ENCODE measurements at places on chromosomes 1 and 21.
A peak's percentile ranks its signal among the peaks of the same experiment; 100 is the strongest.

- no peak for DNase-seq
These were observed 1.1 kb downstream of the COL9A2 start for GRCh38 chr1:40315795-40316594.

DNA sequence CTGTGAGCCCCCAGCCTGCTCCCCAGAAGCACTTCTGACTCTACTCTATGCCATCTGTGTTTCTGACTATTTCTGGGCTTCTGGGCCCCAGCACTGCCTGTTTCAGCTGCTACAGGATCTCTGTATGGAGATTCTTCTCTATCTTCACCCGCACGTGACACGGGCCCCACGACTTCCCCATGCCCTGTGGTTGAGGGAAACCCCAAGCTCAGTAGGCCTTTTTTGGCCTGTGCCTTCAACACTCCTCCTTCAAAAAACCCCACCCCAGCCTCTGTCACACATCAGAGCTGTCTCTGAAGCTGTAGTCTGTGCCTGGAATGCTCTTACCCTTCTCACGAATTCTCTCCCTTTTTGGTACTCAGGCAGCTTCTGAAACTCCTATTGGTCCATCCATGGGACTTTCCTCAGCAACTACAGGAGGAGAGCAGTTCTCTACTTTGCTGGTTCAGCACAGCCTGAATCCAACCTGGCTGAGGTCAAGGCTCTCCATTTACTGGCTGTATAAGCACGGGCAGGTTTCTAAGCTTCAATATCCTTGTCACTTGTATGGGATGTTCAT is 2.0 kb upstream of the NID1 start:
- peak; percentile 90 for DNase-seq

- DNase-seq, result no peak
These were observed 38.7 kb upstream of the DESI2 start for GRCh38 chr1:244614113-244614836.

DNA sequence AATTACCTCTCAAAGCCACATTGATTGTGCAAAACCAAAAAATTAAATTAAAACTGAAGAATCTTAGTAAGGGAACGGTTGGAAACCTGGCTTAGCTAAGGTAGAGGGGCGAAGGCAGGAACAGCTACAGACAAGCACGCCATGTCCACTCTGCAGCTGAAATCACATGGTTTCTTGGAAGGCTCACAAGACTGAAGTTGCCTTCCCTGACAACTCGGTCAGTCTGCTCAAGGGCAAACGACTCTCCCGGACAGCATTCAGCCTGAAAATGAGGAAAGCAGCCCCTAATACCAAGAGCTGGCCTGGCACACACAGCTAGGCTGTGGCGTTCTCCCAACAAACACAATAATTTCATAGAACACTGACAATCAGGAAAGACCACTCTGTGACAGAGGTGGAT is 22.7 kb upstream of the BECN2 start:
- no peak for DNase-seq

- peak; percentile 86 for DNase-seq
These were observed 844 bp downstream of the NIBAN1 start for GRCh38 chr1:184973272-184974055.

All from inflammatory macrophage (primary cell).